ENCODE measurements at places on chromosomes 11 and 22.

- peak; percentile 68 for DNase-seq
These were observed 81.1 kb upstream of the WNT7B start for GRCh38 chr22:46058091-46058420.

DNA sequence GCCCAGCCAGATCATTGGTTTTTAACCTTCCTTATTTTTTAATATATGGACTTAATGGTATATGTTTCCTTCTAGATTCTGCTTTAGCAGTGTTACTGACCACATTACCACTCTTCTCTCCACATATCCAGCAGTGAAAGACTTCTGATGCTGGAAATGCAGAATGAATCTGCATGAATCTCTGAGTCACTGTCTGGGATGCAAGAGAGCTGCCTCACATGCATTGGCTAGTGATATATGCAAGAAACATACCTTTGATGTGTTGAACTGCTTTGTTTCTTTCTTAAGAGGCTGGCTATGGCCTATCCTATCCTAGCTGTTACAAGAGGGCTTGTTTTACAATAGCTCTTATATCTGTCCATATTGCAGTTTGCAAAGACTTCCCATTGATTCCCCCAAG, 16.6 kb upstream of the AMPD3 start:
- DNase-seq = no peak

DNA sequence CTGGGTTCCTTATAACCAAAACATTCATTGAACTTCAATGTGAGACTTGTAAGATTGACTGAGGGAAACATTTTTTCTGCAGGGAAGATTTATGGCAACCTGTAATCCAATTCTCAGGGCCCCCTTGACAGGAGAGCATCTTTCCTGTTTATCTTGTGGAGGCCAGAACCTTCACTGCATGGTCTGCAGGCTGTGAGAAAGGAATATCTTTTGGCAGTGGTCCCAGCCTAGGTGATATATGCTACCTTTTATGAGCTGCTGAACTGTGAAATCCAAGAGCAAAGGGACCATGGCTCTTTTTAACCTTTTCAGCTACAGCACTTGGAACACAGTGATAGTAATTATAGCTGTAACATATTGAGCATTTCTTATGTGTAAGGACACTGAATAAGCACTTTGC, 590.2 kb upstream of the B3GAT1 start:
- no peak for DNase-seq

GRCh38 chr22:32627091-32627490, 152.5 kb downstream of the FBXO7 start:
- no peak for DNase-seq

DNA sequence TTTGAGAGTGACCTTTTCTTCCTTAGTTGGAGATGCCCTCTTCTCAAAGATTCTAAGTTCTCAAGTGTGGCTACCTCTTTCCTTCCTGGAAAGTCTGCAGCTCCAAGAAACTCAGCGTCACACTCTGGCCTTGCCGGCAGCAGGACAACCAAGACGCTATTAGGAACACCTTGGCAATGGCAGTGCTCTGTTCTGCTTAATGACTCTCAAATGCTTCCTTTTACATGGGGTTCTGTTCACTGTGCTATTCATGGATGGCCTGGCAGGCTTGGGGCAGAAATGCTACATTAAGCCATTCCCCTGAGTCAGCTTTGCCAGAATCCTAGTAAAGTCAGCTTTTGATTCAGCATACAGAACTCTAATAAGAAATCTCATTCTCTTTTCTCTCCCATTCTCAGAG, 25.9 kb downstream of the LARGE2 start:
- no peak for DNase-seq

- DNase-seq = peak; percentile 66
These were observed 76.2 kb downstream of the ZBTB16 start for GRCh38 chr11:114135737-114136151.

GRCh38 chr11:88318017-88318416, 19.5 kb downstream of the CTSC start:
- no peak for DNase-seq

GRCh38 chr11:75815345-75816168, 547 bp downstream of the UVRAG start:
- DNase-seq = peak; percentile 37

GRCh38 chr11:118979434-118979833, 7.9 kb downstream of the FOXR1 start:
- no peak for DNase-seq

GRCh38 chr11:312092-312816, 1.6 kb upstream of the IFITM1 start:
- DNase-seq = no peak

DNA sequence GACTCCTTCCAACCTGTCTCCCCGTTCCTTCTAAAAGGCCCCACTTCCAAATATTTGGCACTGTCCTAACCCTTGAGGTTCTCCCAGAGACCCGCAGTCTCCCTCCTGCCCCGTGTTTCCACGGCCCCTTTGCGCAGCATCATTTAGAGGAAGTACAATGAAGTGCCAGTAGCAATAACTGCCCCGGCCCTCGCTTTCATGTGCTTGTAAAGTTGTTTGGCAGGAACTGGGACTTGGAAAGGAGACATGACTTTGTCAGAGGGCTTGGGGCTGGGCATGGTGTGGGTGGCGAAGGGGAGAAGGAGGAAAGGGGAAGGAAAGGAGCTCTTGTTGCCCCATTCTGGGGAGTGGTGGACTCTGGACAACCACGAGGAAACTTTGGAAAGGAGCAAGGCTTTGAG, 2.6 kb downstream of the CD44 start:
- no peak for DNase-seq

- DNase-seq = no peak
These were observed 15.1 kb upstream of the BLID start for GRCh38 chr11:122131126-122131525.

GRCh38 chr11:86061483-86062205, 7.2 kb downstream of the PICALM start:
- no peak for DNase-seq

DNA sequence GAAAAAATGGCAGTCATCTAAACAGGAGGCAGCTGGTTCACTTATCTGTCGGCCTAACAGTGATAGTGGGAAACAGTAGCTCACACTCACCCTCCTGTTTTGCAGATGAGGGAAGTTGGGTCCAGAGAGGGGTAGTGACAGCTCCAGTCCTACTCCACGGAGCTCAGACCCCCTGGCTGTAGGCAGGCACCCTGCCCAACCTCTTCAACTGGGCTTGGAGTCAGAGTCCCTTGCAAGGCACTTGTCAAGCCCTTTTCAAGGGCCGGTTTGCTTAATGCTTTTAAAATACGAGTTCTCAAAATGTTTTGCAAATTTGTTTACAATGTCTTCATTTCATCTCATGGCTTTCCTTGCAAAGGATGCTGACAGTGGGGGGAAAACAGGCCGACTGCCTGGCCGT, 75.1 kb downstream of the BMAL1 start:
- no peak for DNase-seq

GRCh38 chr11:13972043-13972910, 9.8 kb downstream of the SPON1 start:
- DNase-seq = no peak

GRCh38 chr22:45918459-45919370, 58.2 kb downstream of the WNT7B start:
- no peak for DNase-seq

DNA sequence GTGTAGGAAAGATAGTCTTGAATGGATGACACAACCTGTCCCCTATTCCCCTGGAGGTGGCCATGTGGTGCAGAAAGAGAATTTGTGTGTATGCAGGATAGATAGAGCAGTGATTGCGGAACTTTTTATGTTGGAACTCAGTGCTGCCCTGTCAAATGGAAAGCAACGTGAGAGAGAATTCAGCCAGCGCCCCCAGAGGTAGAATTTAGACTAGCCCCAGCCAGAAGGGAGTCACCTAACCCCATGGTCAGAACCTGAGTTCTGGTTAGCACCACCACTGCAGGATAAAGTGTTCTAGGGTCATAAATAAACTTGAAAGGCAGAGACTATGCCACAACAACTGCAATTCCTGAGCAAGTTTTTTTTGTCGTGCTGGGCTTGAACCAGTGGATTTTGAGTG, 152.9 kb upstream of the GRIA4 start:
- DNase-seq = no peak

- no peak for DNase-seq
These were observed 1.0 kb downstream of the KIAA0930 start for GRCh38 chr22:45239681-45240051.

DNA sequence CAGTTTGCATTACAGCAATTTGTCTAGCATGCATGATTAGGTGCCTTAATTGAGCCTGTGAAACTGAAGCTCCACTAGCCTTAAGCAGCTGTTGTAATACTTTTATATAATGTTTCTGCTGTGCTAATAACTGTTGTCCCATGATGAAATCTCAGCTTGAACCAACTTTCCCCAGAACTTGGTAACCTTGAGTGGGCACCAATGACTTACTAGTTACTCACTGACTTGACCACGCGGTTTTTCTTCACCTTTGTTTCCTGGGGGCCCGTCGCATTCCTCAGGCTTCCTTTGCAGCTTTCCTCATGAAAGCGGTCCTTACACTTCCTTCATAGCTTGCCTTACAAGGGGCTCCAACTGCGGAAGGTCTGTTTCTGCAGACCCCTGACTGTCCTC, 11.2 kb upstream of the GLYATL1 start:
- no peak for DNase-seq

DNA sequence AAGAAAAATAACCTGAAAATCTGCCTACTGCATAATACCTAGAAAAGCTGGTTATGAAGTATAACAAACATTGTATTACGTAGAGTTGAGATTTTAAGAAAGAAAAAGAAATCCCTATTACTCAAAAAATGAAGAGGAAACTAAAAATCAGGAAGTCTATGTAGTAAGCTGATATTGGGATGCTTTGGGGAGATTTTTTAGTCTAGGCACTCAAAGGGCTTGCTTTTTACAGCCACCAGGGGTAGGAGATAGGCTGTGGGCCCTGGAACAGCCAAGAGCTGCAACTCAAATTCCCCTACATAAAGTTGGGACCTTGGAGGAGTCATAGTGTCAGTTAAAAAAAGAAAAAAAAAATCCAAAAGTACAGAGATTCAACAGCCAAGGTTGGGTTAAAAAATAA, 90.4 kb downstream of the RELT start:
- DNase-seq = no peak

DNA sequence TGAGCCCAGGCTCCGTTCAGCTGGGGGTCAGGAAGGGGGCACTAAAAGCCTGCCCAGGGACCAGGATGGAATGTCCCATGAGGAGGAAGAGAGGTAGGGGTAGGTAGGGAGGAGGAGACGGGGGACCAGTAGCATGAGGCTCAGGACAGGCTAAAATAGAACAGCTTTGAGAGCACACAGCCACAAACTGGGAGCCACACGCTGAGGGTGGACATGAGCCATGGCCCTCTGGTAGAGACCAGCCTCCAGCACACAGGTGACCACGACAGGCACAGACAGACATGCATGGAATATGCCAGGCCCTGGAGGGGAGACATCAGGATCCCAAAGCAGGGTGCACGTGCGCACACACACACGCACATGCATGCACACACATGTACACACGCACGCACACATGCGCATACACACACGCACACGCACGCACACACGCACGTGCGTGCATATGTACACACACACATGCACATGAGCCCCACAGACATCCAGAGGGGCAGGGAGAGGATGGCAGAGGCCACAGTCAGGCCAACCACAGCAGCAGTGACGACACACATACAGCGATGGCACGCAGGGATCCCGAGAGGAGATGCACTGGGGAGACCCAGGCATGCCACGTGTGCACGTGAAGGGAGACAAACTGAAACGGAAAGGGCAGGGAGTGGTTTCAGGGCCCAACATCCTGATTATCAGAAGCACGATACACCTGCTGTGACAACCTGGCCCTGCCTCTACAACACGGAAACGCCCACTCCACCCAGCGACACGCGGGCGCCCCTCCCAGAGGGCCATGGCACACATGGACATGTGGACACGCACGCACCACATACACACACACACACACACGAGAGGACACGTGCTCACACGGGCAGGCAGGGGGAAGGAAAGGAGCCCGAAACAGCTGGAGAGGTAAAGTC, 25.7 kb downstream of the LRRC10B start:
- no peak for DNase-seq

GRCh38 chr22:43230971-43231723, 44.2 kb upstream of the TTLL12 start:
- DNase-seq = peak; percentile 30

DNA sequence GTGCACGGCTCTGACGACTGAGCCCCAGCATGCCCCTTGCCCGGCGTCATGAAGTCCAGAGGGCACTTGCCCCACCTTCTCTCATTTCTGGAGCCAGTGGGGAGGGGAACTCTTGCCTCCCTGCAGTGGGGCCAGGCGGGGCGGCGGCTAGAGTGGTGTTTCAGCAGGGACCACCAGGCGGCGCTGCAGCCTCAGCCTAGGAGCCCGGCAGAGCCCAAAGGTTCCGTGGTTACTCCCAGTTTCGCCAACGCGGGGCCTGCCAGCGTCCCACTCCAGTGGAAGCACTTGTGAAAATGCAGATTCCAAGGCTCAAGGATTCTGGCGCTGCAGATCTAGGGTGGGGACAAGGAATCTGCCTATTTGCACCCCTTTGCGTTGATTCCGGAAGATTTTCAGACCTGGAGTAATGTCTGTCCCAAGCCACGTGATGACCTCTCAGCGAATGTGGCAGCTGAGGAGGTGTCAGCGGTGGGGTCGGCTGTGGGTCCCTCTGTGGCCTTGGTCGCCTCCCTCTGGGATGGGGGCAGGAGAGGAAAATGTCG, 55.7 kb downstream of the CD82 start:
- peak; percentile 32 for DNase-seq

DNA sequence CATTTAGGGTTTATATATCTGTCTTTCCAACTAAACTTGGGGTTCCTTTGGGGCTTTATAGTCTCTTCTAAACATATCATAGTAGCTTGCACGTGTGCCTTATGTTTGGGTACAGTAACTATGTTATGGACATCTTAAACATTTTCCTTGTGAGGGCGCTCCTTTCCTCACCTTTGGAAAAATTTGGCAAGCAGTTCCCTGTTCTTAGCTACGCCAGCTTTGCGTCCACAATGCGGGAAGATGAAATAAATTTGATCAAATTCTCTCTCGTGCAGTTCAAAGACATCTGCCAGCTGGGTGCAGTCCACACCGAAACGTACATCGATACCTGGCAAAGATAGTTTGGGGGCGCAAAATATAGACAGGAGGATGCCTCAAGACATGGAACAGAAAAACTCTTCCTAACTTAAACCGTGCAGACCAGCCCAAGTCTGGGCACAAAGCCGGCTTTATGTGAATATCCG, 548 bp downstream of the FDXACB1 start:
- DNase-seq = peak; percentile 10
